Central memory CD4-positive, alpha-beta T cell (primary cell): ENCODE measurements at places on chromosomes 11 and 22.

DNA sequence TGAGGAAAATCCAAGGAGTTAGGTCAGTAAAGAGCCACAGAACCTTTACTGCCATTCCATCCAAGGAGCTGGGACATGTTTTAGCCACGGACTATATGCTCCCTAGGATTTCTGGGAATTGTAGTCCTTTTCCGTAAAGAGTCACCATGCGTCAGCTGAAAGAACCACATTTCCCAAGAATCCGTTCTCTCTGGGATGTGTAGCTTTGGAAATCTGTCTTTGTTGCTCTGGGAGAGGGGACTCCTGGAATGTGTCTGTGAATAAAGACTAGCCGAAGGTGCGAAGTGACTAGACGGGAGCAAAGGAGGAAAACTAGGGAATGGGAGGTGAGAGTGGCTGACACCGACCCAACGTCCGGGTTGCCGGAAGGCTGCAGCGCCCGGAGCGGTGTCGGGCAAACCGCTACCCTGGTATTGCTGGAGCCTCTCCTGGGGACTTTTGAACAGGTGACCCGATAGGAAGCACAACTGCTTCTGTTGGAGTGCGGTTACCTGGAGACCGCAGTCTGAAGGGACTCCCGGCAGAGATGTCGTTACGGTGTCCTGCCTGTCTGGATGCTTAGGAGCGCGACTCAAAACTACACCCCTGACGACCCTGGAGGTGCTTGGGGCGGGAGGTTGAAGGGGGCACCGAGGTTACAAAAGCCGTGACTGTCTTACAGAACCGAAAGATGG lies at the start of gene IFTAP:
Gene IFTAP (plus strand): TSS at position 187 of the 674 bp plus-strand sequence. CDS start 15,602 bp downstream, outside the sequence.
- DNase-seq: peak; percentile 12

GRCh38 chr11:65355013-65355775 lies 643 bp downstream of the TIGD3 start:
- peak; percentile 44 for DNase-seq

- DNase-seq: peak; percentile 56
Observed at GRCh38 chr11:61816736-61817455, at the start of gene FADS1. FADS1 (minus strand) TSS chr11:61817003; CDS start chr11:61816929, 74 bp downstream.

DNA sequence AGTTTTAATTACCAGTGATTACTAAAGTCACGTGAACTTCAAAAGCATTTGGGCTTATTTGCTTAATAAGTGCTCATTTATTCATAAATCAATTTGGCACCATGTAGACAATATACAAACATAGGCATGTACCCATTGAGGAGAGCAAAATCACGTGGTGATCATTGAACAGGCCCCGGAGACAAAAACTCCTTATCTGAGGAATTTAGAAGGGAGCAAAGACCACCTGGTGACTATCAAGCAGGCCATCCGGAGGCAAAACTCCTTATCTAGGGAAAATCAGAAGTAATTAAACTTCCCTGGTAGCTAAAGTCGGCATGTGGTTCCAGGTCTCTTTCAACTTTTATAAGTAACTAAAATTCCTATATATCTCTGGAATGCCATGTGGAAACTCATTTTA lies 5.7 kb upstream of the BTBD10 start:
- DNase-seq: no peak

- DNase-seq: no peak
Observed at GRCh38 chr11:131463162-131463561, 92.7 kb downstream of the NTM start.

DNA sequence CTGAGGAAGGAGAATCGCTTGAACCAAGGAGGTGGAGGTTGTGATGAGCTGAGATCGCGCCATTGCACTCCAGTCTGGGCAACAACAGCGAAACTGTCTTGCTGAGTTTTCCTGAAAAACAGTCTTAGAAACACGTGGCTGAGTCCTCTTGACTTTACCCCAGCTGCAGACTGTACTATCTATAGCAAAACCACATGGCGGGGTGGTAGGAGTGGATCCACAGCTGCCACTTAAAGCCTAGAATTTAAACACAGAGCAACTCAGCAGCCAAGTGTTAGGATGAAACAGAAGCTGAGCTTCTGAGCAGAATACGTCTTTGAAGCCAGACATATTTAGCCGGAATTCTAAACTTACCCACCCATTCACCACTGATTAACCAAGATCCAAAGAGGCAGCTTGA lies 14.1 kb downstream of the PATZ1 start:
- DNase-seq: no peak

DNA sequence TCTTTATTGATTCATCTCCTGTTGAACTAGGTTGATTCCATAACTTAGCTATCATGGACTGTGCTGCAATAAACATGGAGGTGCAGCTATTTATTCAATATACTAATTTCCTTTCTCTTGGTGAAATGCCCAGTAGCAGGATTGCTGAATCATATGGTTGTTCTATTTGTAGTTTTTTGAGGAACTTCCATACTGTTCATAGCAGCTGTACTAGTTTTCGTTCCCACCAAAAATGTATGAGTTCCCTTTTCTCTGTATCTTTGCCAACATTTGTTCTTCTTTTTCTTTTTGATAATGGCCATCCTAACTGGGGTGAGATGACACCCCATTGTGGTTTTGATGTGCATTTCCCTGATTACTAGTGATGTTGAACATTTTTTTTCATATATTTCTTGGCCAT lies 87.2 kb upstream of the NAV2 start:
- DNase-seq: no peak

- no peak for DNase-seq
Observed at GRCh38 chr11:111000400-111001080, 245.0 kb upstream of the POU2AF2 start.

DNA sequence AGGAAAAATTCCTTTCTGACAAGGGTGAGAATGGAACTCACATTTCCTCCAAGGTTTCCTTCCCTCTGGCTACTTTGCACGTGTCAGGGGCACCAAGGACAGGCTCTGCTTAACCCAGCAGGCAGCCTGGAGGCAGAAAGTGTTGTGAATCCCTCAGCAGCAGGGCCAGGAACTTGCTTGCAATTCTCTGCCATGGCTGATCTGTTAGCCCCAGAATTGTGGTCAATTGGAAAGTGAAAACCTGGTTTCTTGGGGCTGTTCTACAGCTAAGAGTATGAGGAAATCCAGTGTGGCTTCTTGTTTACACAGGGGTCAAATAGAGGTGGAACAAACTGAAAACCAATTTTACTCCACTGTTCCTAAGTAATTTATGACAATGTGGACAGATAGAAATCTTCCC lies 38.3 kb upstream of the CEP295 start:
- DNase-seq: no peak

DNA sequence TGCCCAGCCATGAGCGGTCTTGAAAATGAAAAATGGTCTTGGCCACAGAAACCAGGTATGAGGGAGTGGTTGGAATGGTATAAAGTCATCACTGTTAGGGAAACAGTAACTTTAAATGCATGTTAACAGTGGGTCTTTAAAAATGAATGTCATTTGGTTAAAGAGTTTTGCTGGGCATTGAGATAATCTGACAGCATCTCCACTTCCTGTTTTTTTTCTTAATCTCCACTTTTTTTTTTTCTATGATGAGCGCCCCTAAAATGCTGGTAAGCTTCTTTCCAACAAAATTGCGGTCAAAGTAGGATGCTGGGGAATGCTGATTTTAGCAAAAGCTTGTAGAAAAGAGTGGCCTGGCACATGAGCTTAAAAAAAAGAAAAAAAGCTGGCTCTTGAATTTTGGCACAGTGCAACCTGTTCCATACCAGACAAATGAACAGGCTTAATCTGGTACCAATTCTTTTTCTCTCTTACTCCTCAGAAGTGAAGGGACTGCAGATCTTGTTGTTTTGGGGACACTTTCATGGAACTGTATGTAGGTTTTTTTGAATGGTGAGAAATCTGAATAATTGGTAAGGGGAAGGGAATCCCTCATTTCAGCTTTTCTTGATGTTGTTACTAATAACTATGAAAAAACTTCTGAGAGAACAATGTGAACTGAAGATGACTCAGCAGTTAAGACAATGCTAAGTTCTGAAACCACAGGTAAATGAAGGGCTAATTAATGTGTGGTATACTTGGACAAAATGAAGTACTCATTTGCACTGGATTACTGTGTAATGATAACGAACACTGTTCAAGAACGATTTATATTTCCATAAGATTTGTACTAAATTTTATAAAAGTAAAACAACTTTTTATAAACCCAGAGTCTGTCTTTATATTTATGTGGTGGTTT lies 3.1 kb upstream of the ARHGEF12 start:
- DNase-seq: no peak

GRCh38 chr11:72411623-72412419 lies 22.5 kb downstream of the CLPB start:
- DNase-seq: no peak

DNA sequence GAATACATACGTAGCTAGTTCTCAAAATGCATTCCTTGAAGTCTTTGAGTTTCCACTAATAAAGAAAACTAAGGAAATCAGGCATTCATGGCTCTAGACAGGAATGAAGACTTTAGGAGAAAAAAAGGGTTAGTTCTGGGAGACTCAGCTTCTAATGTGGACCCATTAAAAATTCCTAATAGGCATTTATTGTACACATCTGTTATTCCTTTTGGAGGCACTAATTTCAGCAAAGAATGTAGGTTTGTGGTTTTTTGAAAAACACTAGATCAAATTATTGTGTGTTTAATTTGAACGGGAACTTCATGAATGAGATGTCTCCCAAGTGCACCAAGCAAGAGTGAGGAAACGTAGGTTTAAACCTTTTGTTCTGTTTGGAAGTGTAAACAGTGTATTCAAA lies 42.7 kb downstream of the PARVA start:
- no peak for DNase-seq

GRCh38 chr11:77512092-77512491 lies 38.2 kb upstream of the PAK1 start:
- DNase-seq: no peak

DNA sequence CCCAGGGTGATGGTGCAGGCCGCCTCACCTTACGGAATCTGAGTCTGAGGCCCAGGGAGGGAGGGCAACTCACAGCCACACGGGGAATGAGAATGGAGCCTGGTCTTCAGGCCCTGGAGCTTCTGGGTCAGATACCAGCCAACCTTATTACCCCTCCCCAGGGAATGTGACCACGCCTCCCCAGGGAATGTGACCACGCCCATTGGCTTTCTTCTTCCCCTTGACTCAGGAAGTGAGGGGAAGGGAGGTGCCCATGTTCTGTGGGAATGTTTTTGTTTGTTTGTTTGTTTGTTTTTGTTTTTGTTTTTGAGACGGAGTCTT lies 57.5 kb upstream of the RBFOX2 start:
- DNase-seq: no peak

DNA sequence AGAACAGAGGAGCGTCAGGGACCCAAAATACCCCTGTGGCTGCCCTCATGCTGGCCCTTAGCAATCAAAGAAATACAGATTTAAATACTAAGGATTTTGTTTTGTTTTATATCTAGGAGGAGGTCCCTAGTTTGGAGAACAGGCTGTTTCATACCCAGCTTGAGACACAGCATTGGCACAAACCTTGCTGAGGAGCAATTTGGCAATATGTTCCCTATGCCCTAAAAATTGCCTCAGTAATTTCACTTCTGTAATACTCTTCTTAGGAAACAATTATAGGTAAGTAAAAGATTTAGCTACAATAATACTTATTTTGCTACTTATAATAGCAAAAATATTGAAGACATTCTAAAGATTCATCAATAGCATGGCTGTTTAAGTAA lies 37.0 kb downstream of the TSKU start:
- no peak for DNase-seq

GRCh38 chr11:114942207-114942606 lies 263.9 kb downstream of the NXPE2 start:
- DNase-seq: no peak
